ENCODE measurements at places on chromosomes 1 and 21.

DNA sequence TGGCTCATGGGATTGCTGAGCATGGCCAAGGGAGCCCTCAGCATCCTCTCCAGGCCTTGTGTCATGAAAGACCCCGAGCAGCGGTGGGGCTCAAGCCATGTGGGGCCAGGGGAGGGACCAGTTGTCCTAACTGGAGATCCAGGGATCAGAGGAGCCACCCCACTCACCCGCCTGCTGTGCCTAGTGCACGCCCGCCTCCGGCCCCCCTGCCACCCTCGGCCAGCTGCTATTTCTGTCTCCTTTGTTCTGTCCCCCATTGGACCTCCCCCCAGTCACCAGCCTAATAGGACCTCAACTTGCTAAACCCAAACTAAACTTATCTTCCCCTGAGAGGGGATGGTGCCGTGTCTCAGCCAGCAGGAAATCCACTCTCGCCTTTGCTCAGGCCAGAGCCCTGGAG lies 44.4 kb downstream of the TP73 start:
- no peak for DNase-seq

GRCh38 chr1:42176902-42177519 lies 12.5 kb upstream of the GUCA2A start:
- no peak for DNase-seq

DNA sequence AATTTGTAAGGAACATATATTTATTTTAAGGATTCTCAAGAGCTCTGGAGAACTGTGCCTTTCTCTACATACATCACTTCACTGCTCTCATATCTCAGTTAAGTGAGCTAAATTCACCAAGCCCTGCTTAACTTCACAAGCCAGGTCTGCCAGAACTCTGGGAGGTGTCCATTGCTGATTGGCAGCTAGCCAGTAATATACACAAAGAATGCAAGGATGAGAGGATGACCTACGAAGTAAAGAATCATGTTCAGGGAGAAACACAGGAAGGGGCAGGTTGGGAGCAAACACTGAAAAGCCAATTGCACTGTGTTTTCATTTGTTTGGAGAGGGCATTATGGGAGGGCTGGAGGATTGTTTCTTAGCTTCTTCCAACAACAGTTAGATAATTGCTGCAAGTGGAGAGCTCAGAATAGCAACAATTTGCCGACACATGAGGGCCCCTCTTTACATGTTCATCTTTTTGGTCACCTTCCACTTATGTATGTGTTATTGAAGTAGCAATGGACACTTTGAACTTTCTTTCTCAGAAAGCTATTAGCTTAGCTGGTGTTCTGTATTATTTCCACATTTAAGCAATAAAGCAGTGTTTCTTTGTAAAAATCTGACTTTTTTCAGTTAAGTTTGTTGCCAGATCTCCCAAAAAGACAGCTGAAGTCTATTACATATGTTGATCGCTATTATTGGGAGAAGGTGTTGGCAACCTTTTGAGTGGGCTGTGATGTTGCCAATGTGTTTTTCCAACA lies 254.8 kb downstream of the LTN1 start:
- DNase-seq = no peak

GRCh38 chr1:21963477-21964217 lies 13.2 kb upstream of the CELA3B start:
- DNase-seq = peak; percentile 73

GRCh38 chr1:40806731-40807695 lies 23.4 kb downstream of the KCNQ4 start:
- no peak for DNase-seq

DNA sequence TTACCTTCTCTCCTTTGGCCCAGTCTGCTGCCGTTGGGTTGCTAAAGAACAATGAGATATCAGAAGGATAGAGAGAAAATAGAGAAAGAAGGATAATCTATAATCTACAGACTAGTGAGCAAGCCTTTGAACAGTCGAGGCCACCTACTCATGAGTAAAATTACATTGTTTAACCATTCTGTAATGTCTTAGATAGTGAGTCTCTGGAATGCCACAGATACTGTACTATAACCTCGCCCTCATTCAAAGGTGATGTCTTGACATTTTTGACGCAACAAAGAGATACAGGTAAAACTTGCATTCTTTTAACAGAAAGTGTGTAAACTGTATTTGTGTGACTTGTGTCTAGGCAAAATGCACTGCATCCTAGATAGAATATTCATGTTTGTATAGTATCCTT lies 77.9 kb downstream of the LAMC1 start:
- no peak for DNase-seq

- no peak for DNase-seq
These were observed 72.9 kb upstream of the CDC42BPA start for GRCh38 chr1:227391211-227391610.

GRCh38 chr21:37435120-37435519 lies 68.5 kb downstream of the DYRK1A start:
- DNase-seq = peak; percentile 4

GRCh38 chr1:2611031-2611501 lies 21.8 kb downstream of the MMEL1 start:
- DNase-seq = no peak

DNA sequence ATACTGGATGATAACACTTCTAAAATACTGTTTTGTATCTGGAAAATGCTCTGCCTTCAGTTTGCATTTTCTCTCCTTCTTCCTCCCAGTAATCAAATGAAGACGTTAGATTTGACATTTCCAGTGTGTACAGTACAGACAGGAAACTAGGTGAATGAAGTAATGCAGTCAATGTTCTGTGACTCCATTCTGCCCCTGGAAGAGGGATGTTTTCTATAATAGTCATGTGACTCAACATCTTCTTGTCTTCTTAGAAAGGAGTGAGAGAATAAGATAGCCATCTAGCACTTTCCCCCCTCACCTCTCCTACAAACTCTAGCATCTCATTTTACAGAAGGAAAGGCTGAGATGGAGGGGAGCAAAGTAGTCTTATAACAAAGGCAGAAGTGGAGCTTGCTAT lies 77.6 kb downstream of the DDR2 start:
- no peak for DNase-seq

DNA sequence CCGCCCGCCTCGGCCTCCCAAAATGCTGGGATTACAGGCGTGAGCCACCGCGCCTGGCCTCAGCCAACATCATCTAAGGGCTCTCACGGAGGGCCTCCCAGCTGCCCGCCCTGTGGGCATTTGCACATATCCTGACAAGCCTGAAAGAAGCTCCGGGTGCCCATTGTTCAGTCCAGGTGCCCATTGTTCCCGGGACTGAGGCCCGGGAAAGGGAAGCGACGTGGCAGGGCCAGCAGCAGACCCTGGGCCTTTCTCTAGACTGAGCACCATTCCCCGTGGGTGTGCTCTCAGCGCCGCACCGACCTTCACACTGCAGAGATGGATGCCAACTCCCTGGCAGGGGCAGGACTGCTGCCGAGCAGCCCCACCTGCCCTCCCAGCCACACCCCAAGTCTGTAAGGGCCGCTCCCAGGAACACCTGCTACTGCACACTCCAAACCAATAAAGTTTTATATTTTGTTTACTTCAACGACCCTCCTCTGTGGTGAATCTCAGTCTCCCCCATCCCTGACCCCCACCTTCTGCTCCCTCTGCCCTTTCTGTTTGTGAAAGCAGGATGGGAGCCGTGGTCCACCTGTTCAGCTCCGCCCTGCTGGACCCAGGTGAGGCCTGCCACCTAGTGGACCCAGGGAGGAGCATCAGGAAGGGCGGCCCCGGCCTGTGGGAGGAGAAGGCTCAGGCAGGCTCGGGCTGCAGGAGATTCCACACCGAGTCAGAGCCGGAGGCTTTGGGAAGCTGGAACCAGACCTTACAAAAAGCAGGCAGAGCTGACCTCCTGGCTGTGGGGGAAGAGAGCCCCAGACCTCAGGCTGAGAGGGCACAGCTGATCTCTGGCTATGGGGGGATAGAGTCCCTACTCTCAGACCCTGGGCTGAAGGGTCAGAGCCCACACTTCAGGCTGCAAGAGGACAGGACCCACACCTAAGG lies 1.1 kb upstream of the TMEM82 start:
- DNase-seq = peak; percentile 38

- DNase-seq = no peak
These were observed 7.3 kb downstream of the RASAL2 start for GRCh38 chr1:178101266-178101630.

DNA sequence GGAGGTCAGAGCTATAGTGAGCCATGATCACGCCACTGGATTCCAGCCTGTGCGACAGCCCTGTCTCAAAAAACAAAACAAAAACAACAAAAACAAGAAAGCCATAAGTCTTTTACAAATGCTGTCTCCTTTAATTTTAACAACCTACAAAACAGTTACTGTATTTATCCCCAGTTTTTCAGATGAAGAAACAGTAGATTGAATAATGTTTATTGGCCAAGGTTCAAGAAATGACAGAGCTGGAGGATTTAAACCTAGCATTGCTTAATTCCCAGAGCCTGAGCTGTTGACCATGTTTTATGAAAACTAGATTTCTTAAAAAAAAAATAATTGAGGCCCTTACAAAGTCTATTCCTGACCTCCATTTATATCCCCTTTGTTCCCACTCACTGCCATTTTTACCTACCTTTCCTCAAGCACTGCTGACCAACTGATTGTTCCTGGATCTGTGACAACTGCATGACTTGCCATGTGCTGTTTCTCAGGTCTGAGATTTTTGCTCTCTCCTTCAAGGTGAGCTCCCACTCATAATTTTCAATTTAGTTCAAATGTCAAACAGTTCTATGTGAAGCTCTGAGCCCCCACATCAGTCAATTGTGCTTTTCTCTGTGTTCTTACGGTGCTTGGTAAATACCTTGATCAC lies 140.8 kb downstream of the CHRM3 start:
- no peak for DNase-seq

- no peak for DNase-seq
These were observed 98.2 kb upstream of the ARTN start for GRCh38 chr1:43835082-43836021.

DNA sequence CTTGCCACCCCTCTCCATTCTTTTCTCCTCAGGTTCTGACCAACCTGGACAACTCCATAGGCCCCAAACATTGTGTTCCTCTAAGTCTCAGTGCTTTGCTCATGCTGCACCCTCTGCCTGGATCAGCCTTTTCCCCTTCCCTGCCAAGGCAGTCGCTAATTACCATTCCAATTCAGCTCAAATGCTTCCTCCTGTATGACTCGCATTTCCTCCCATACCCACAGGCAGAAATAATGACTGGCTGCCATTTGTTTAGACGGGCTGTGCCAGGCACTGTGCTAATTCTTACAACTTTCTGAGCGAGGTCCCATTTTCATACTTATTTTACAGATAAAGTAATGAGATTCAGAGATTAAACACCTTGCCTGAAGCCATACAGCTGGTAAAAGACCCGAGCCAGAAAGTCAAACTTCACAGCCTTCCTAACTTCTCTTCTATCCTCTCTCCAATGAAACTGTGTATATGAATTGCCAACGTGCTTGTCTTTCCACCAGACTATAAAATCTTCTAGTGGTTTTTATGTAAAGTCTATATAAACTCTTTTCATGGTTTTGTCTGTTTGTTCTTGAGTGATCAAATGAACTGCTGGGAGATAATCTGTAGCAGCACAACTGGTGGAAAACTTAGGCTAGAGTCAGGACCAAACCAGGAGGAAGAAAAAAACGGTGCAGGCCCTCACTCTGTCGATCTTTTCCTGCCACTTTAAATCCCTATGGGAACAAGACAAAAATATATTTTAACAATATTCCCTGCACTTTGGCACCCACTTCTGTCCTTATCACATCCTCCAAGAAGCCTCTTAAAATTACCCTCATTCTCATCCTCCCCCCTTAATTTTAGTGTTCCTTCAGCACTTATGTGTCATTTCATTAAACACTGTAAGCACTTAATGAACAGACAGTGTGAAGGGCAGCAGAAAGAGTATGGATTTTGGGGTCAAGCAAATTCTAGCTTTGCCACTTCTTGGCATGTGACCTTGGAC lies 33.7 kb downstream of the RAB3B start:
- no peak for DNase-seq

GRCh38 chr1:196678510-196678884 lies 26.7 kb downstream of the CFH start:
- DNase-seq = no peak

DNA sequence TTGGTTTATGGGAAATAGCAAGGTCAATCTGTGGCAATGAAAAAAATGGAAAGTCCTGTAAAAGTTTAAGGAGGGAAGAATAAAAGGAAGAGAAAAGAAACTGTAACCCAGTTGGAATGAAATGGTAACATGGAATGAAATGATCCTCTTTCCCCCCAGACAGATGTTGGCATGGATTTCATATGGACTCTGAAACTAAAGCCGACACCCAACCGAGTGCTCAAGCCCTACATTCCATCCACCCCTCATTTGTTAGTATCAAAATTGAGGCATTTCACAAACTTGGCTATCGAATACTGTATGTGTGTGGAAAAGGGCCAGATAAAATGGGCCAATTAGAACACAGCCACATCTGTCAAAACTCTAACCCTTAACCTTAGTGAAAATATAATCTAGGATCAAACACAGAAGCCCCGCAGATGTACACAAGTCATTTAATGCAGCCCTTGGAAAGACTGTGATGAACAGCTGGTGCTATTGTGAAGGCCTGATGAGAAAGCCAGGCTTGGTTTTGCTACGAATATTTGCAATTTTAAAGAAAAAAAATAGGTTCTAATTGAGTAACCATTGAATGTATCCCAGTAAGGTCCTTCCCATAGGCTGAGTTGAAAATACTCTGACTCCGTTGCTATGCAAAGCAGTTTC lies 72.6 kb upstream of the RGL1 start:
- DNase-seq = no peak

GRCh38 chr1:94743862-94744261 lies 76.3 kb upstream of the SLC44A3 start:
- DNase-seq = no peak

- no peak for DNase-seq
These were observed 19.9 kb upstream of the NEK2 start for GRCh38 chr1:211695135-211695816.

DNA sequence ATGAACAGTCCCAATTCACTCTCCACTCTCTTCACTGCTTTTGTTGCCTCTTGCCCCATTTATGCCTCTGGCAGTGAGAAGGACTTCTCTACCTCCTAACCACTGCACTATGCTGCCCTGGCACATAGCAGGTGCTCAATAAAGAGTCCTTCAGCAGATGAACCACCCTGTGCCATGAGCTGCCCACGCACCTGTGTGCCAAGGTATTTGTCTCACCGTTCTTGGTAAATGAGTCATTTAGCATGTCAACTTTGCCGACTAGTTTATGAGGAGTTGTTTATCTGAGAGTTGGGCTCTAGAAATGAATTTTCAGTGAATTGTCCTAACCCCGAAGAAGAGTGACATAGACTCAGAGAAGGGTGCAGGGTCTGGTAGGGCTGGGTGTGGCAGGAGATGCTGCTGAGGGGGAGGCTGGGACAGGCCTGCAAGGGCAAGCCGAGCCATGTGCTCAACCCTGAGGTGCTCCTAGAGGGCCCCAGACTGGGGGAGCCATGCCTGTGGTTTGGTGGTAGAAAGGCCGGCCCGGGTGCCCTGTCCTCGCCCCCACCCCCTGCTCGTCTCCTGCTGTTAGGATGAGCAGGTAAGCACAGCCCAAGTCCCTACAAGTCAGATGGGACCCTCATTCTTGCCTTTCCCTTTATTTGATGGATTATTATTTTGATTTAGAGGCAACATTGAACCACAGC lies 654.5 kb downstream of the MATN1 start:
- DNase-seq = no peak

- no peak for DNase-seq
These were observed 223.9 kb downstream of the S1PR1 start for GRCh38 chr1:101460739-101461138.

Data from activated naive CD4-positive, alpha-beta T cell (primary cell).